ENCODE measurements at places on chromosomes 3 and 15.
A peak's percentile ranks its signal among the peaks of the same experiment; 100 is the strongest.

DNA sequence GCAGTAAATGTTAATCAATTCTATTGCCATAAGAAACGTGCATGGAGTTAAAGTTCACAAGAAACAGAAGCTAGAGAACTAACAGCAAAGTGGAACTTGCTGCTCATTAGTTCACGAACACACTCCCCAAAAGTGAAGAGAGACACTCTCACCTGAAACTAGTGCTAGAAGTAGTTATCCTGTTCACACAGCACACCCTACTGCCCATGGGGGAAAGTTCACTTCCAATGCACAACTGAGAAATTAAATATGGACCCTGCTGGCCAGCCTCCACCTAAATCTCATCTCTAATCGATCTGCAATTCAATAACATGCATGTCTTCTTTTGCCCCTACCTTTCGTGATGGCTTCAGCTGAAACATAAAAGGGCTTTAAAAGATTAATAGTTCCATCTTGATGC, 39.4 kb upstream of the FRMD4B start:
- DNase-seq, result no peak

- DNase-seq, result no peak
Observed at GRCh38 chr3:168251371-168251770, 155.6 kb upstream of the GOLIM4 start.

DNA sequence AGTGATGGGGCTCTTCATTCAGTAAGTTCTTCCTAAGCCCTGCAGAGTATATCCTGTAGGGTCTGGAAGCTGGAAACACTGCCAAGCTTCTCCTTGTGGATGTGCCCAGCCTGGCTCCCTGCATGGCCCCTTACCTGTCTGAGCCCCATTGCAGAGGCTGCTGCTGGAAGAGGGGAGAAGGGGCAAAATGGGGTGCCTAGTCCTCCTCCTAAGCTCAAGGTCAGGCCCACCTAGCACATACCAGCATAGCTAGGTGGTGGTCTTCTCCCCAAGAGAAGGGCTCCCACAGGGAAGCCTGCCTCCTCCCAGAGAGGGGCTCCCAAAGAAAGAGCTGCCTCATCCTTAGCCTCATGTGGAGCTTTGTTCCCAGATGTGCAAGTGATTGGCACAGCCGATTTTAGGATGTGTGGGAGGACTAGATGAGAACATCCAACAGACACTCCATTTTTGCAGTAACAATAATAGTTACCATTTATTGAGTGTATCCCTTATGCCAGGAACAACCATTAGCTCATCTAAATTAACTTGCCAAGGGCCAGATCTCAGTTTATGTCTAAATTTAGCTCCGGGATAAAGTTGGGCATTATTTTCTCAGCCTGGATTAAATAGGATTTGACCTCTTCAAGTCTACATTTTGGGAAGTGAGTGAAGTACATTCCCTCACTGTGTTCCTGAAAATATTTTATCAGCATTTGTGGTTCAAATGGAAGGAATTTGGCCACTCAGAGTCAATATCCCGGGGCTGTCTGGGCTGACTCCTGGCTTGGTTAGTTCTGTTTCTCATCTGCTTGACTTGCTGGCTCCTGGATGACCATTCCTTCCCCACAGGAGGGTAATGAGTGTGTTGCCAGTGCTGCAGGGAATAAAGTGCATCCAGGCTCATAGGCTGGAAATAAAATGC, 291.1 kb upstream of the ROPN1 start:
- no peak for DNase-seq

- no peak for DNase-seq
Observed at GRCh38 chr15:84761607-84762131, 13.3 kb downstream of the ZNF592 start.

- no peak for DNase-seq
Observed at GRCh38 chr15:85607141-85607806, 187.5 kb downstream of the KLHL25 start.

DNA sequence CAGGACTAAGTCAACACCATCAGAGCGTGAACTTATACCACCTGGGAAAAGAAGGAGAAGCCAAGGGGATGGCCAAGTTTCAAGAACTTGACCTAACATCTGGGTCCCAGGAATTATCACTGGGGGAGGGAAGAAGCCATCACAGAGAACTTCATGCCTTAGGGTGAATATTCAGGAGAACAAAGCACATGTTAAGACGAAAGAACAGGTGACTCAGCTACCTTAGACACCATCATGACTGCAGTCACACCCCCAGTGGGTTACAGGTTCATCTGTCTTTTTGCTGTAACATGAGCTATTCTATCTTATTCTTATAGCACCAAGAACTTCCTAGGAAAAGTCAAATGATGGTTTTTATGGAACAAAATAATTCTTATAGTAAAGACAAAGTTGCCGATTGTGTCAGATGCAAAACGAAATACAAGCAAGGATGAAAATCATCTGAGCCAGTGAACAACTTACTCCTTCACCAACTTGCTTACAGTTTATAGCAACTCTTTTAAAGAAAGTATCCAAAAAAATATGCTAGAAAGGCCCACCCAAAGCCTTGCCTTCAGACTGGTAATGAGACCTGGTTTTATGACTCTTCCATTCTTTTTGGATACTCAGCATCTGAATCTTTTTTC, 72.0 kb downstream of the TPRA1 start:
- no peak for DNase-seq

DNA sequence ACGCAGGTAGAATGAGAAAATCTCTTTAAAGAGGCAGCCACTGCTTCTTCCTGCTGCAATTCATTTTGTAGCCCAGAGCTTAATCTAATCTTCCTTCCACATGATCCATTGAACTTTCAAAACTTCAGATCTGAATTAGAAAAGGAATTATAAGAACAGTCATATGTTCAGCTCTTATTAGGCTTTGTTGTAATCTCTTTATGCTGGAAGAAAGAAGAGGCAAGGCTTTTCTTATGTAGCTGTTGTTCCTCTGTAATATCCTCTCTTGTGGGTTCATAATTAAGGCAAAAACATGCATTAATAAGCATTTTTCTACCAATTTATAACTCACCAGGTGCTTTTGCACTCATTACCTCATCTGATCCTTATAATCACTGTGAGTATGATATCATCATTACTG, 634.9 kb upstream of the CFAP20DC start:
- DNase-seq, result no peak

DNA sequence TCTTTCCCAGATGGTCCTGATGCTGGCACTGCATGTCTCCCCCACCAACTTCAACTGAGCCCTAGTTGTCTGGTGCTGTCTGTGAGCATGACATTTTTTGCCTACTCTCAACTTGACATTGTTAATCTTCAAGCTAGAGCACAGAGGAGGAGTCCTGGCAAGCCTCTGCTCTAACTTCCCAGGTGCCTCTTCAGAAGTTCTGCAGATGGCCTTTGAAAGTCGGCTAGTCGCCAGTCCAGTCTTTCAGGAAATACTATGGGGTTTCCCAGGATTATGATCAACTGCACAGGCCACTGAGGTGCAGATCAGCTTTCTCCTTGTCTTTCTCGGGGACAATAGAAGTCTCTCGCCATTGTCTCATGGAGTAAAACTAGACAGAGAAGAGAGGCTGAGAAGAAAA, 86.7 kb downstream of the ST8SIA2 start:
- no peak for DNase-seq

GRCh38 chr3:171704002-171704401, 106.3 kb downstream of the PLD1 start:
- DNase-seq, result no peak

DNA sequence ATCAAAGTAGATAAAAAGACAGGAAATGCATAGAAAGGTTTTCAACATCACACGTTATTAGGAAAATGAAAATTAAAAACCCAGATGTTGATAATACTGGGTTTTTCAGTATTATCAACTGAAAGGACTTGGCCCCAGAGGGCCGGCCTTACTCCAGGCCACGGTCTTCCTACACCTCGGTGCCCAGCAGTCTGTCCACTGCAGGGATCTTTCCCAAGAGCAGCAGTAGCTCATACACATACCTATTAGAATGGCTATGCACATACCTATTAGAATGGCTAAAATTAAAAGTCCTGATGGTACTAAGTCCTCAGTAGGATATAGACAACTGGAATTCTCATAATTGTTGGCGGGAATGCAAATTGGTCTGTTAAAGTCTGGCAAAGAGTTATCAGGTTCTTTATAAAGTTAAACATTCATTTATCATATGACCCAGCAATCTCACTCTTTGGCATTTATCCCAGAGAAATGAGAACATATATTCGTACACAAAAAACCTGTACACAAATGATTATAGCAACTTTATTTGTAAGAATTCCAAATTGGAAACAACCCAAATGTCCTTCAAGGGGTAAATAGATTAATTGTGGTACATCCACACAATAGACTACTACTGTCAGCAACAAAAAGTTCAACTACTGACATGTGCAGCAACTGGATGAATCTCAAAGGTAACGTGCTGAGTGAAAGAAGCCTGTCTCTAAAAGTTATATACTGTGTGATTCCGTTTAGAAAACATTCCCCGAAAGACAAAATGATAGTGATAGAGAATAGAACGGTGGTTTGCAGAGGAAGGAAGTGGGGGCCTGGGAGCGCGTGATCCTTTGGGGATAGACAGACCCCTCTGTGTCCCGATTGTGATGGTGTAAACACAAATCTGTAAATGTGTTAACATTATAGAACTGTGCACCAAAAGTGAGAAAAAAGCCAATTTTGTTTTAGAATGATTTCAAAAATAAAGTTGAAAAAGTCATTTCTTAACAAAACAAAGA, 62.3 kb downstream of the MCTP2 start:
- DNase-seq, result no peak

DNA sequence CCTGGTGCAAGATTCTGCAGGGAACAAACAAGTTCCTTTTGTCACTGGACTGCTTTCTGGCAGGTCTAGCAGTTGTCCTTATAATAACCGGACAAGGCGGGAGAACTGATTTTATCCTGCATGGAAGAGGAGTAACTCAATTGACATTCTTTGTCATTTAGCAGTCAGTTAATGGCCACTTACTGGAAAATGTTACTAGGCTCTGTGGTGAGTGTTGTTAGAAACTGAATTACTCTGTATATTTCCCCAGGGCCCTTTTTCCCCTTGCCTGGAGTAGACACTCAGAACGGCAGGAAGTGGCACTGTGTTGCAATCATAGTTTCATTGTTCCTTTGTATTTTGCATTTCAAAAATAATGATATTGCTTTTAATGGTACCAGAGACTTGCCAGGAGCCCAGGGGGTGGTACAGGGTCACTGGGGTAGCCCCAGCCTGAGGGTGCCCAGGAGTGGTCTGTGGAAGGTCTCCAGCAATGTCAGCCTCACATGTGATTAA, 318.6 kb upstream of the LRRFIP2 start:
- no peak for DNase-seq

- no peak for DNase-seq
Observed at GRCh38 chr15:95520511-95520910, 810.0 kb upstream of the NR2F2 start.

DNA sequence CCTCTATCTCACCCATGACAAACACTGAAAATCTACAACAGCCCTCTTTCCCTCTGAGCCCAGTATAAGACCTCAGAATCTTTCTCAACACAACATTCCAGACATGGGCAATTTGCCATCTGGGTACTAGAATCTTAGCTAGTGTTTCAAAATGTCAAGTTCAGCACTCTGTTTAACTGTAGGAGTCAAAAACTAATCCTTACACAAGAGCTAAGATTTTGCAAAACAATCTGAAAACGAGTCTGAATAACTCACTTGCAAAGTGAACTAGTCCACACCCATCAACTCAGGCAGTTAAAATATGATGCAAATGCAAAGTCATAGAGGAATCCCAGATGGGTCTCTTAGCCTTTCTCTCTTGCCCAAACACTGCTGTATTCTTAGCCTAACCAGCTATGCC, 67.8 kb downstream of the GPR176 start:
- DNase-seq, result no peak

GRCh38 chr3:48985831-48986376, 4.1 kb upstream of the P4HTM start:
- DNase-seq, result no peak

GRCh38 chr3:41502023-41502422, 302.7 kb downstream of the CTNNB1 start:
- no peak for DNase-seq

GRCh38 chr3:187368251-187369088, at the start of gene RTP4:
TSS of gene RTP4 (plus strand) at chr3:187368385. CDS start at chr3:187368442, 57 bp downstream.
- DNase-seq, result no peak

DNA sequence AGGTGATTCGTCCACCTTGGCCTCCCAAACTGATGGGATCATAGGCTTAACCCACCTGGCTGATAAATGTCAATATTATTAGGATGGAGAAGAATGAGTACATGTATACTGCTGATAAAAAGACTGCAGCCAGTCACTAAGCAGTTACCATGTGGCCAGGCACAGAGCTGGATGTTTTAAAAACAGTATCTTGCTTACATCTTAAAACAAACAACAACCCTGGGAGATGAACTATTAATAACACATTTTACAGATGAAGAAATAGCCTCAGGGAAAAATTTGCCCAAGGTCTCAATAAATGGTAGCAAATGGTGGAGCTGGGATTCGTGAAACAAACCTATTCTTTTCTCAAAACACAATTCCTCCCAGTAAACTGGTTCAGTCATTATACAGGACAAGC, 18.1 kb downstream of the IL17RD start:
- DNase-seq, result peak; percentile 18

GRCh38 chr3:194572944-194573491, 60.2 kb downstream of the TMEM44 start:
- DNase-seq, result no peak

- no peak for DNase-seq
Observed at GRCh38 chr15:26689462-26689861, 83.4 kb downstream of the GABRB3 start.

- DNase-seq, result no peak
Observed at GRCh38 chr15:41577863-41578735, 19.1 kb downstream of the TYRO3 start.

DNA sequence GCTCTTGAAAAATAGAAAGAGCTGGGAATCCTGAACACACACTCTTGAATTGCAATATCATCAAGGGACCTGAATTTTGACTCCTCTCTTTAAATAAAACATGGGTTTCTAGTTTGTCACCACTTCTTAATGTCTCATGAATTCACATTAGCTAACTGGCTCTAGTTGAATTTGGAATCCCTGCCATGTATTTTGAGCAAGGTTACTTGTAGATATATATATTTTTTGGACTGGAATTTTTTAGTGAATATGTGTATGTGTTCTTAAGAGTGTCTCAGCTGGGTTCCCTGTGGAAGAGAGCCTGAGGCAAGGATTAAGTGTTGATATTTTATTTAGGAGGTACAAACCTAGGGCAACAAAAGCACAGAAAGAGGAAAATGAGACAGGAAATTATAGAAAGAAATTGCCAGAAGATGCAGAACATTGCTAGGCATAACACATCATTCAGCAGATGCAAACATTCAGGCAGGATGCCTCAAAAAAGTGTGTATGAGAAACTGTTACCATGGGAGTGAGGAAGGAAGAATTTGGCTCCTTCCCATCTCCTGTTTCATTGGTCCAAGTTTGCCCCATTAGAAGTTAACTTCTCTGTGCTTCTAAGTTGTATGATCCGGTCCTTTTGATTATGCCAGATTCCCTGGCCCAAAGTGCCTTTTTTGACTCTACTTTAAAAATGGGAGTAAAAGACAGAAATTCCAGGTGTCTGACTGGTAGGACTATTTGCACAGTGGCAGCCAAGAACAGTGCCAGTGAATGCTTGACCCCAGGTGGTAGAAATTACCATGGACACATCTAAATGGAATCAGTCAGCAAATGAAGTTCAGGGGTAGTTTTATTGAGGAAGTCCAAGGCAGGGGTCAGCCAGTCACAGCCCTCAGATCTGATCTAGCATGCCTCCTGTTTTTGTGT, 253.7 kb upstream of the TGFBR2 start:
- DNase-seq, result no peak
